ENCODE measurements at places on chromosomes 5 and 9.

- no peak for DNase-seq
Measured at GRCh38 chr5:120806202-120806601, 342.1 kb downstream of the PRR16 start.

DNA sequence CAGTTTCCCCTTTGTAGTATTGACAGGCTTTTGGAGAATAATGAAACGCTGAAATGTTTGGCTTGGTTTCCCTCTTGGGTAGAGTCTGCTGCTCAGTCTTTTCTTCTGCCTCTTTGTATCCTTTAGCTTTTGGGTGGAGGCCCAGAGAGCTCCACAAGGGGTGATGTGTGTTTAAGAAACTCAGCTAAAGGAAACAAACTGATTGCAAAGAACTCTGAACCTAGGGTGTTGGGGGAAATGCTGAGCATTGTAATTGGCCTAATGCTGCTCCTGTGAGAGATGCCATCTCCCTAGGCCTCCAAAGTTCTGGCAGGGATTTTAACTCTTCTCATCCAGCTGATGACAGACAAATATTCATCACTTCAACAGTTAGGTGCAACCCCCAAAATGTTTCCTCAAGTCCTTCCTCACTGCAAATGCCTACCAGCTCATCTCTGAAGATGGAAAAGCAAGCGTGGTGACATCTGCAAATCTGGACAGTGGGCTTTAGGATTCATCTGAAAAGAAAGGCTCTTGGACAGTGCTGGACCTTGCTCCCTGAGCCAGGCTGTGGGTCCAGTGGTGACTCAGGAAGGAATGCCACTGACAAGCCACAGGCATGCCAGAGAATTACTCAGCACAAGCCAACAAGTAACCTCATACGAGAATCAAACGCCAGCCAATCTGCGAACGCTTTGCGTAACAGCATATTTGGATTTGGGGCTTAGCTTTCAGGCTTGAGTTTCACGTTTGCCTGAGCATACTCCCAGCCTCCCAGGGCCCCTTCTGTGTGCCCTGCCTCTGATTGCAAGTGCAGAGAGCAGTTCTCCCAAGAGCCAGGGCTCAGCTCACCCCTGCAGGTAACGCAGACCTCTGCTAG lies 30.5 kb upstream of the ZSWIM6 start:
- no peak for DNase-seq

GRCh38 chr9:16179566-16179965 lies 626.7 kb downstream of the CCDC171 start:
- DNase-seq = no peak

GRCh38 chr5:65914641-65915196 lies 11.7 kb upstream of the ERBIN start:
- DNase-seq = no peak

- DNase-seq = no peak
Measured at GRCh38 chr5:112929336-112930081, 7.5 kb upstream of the REEP5 start.
